ENCODE measurements at places on chromosomes 7 and 10.

GRCh38 chr7:44219371-44220045, 18.7 kb downstream of the YKT6 start:
- DNase-seq: no peak

DNA sequence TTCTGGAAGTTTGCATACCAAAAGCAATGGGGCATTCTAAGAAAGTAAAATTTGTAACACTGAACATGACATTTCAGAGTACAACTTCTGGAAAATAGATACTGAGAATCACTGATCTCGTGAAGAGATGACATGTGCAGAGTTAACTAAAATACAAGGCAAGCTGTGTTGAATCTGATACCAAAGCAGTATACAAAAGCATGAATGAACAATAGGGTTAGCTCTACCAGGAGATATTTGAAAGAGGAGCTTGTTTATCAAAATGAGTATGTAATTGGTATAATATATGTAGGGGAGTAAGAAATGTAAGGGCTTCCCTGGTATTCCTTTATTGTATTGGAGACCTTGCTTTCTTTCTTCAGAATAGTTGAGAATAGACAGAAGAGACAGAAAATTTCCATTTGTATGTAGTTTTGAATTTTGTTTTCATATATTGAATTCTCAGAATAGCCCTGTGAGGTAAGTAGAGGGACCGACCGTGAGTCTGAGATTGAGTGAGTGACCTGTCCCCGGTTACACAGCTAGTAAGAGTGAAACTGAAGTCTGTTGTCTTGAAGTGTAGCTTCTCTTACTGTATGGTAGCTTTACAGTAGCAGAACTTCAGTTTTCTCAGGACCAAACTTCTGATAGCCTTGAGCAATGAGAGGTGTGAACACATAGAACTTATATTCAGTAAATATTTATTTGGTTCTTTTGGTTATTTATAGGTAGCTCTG, 5.0 kb downstream of the HBP1 start:
- no peak for DNase-seq

- peak; percentile 61 for DNase-seq
Observed at GRCh38 chr10:124152139-124153022, 59.0 kb upstream of the CHST15 start.

GRCh38 chr7:28070297-28071055, 110.1 kb downstream of the JAZF1 start:
- no peak for DNase-seq

- DNase-seq: peak; percentile 1
Observed at GRCh38 chr7:30968747-30969603, 5.2 kb downstream of the GHRHR start.

DNA sequence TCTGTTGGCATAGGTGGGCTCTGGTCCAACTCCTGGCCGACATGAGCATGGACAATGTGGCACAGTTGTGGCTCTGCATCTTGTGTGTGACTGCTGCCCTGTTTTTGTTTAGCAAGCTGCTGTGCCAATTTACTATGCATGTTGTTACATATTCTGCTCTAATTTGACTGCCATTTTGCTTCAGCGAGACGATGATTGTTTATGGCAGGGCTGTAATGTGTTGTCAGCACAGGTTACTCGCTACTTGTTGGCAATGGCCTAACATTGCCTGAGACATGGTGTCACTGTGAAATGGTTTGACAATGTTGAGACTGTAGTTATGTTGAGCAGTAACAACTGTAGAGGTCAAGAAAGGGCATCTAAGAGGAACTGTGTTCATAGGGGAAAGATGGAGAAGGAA, 659.6 kb downstream of the AUTS2 start:
- no peak for DNase-seq

GRCh38 chr7:155787171-155787851, 25.0 kb downstream of the SHH start:
- DNase-seq: no peak

GRCh38 chr7:69885431-69885830, 287.2 kb downstream of the AUTS2 start:
- DNase-seq: no peak

DNA sequence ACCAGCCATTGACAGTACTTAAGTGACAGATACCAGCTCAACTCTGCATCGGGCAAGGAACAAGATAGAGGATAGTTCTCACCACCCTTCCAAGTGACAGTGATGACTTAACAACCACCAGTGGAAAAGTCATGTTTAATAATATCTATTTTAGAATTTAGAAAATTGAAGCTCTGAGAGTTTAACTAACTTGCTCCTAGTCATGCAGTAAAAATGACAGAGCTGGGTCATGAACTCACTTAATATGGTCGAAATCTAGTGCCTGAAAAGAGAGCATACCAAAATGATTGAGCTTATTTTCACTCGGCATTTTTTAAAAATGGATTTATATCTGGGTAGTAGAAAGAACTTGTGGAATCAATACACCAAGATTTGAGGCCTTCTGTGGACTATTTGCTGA, 367.8 kb upstream of the IGFBP3 start:
- no peak for DNase-seq

Measured in CD14-positive monocyte (primary cell).